ENCODE measurements at places on chromosomes 1 and 21.

- no peak for DNase-seq
Observed at GRCh38 chr1:171212607-171213351, 27.7 kb downstream of the FMO2 start.

GRCh38 chr1:7127322-7128075 is 342.2 kb downstream of the CAMTA1 start:
- no peak for DNase-seq

- peak; percentile 87 for DNase-seq
Observed at GRCh38 chr1:37474046-37474696, at the start of gene ZC3H12A. Gene ZC3H12A (plus strand): TSS chr1:37474580. CDS start chr1:37475497, 917 bp downstream.

GRCh38 chr1:51346086-51346942 is 16.0 kb upstream of the TTC39A start:
- no peak for DNase-seq

DNA sequence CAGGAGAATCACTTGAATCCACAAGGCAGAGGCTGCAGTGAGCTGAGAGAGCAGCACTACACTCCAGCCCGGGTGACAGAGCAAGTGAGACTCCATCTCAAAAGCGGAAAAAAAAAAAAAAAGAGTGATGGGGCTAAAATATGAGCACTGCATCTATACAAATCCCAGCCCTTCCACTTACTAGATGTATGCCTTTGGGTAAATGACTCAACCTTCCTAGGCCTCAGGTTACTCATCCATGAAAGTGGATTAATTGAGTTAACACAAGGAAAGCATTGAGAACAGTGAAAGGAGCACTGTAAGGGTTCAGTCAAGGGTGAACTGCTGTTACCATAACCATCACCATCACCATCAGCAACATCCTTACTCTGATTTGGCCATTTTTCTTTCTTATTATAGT is 226.4 kb upstream of the C8B start:
- DNase-seq = no peak
